RPMI7951 (cell line): ENCODE measurements at places on chromosomes 16 and 17.

- no peak for DNase-seq
Measured at GRCh38 chr17:14341866-14342265, 41.0 kb downstream of the HS3ST3B1 start.

DNA sequence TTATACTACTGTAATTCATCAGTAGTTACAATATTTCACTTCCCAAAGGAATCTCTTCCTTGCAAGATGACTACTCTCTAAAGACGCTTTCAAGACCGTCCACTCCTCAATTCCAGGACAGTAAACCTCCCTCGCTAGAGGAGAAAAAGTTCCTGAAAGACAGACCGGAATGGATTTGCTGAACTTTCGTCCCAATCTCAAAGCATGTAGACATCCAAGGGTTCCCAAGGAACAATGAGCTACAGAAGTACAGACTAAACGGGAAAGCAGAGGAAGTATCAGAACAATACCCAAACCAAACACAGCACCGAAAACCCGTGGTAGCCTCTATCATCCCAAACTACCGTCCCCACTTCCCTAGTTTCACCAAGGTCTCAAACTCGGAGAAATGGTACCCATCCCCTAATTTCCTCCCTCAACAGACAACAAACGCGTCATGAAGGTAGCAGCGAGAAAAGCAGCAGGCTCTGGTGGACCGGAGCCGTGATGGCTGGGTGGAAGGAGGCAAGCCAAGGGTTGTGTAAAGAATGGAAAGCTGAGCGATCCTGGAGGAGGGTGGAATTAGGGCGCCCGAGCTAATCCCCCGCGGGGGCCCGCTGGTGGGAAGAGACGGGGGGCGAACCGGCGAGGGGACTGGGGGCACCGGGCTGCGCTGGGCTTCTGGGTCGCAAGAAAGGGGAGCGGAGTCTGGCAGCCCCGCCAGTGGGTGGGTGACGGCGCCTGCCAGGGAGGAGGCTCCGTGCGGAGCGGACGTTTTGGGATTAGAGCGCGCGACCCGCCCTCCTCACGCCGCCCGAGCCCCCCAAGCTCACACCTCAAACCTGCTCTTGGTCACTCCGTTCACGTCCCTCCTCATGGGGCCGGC is 647 bp downstream of the FBXL20 start:
- no peak for DNase-seq

- DNase-seq = no peak
Measured at GRCh38 chr17:57257895-57258851, 1.9 kb downstream of the MSI2 start.

DNA sequence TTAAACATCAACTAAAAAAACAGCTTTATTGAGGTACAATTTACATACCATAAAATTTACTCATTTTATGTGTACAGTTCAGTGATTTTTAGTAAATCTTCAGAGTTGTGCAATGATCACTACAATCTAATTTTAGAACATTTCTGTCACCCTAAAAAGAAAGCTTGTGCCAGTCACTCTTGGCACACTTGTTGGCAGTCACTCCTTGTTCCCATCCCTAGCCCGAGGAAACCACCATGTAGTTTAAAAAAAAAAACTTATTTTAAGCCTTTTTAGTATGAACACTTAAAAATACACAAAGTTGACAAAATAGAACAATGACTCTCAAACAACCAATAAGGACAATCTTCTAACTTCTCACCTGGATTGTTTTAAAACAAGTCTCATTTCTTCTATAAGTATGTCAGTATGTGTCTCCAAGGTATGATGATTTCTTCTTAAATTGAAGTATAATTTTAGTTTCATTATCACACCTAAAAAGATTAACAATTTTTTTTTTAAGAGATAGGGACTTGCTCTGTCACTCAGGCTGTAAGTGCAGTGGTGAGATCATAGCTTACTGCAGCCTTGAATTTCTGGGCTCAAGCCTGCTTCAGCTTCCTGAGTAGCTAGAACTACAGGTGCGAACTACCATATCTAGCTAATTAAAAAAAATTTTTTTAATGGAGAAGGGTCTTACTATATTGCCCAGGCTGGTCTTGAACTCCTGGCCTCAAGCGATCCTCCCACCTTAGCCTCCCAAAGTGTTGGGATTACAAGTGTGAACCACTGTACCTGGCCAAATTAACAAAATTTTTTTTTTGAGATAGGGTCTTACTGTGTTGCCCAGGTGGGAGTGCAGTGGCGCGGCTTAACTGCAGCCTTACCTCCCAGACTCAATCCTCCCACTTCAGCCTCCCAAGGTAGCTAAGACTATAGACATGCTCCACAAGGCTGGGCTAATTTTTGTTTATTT is 53.2 kb downstream of the PPM1E start:
- DNase-seq = no peak

GRCh38 chr16:70784692-70785555 is 16.0 kb downstream of the VAC14 start:
- DNase-seq = no peak

DNA sequence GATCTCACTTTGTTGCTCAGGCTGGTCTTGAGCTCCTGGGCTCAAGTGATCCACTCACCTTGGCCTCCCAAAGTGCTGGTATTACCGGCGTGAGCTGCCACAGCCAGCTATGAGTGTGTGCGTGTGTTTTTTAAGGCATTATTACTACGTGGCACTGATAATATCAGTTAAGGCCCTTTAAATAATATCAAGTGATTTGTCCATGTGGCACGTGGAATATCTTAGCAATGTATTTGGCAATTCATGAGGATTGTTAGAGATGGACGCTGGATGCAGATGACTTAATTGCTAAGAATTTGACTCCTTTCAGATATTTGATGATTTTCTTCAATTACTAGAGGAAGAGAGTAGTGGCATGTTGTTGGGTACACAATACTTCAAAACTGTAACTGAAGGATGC is 25.5 kb upstream of the PMP22 start:
- no peak for DNase-seq

DNA sequence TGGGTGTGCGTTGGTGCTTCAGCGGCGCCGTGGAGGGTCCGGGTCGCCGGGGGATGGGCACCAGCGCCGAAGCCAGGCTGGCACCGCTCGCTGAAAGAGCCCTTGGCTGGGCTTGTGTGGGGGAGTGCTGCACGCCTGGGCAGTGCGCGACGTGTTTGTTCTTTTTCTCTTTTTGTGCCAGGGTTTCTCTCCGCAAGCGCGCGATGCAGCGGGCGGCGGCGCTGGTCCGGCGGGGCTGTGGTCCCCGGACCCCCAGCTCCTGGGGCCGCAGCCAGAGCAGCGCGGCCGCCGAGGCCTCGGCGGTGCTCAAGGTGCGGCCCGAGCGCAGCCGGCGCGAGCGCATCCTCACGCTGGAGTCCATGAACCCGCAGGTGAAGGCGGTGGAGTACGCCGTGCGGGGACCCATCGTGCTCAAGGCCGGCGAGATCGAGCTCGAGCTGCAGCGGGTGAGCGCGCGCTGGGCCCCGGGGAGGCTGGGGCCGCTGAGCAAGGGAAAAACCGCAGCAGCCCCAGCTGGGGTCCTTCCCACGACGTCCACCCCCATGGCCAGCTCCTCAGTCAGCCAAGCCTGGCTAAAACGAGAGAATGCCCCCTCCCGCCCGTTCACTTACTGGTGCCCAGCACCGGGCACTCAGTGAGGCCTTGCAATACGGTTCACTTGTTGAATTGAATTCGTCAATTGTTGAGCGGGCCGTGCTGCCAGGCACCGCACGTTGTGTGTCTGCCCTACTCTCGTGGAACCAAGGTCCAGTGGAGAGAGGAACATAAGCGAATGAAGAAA is 541 bp downstream of the GPT2 start:
- DNase-seq = no peak

GRCh38 chr17:4939546-4939795 is 375 bp downstream of the SLC25A11 start:
- DNase-seq = no peak

DNA sequence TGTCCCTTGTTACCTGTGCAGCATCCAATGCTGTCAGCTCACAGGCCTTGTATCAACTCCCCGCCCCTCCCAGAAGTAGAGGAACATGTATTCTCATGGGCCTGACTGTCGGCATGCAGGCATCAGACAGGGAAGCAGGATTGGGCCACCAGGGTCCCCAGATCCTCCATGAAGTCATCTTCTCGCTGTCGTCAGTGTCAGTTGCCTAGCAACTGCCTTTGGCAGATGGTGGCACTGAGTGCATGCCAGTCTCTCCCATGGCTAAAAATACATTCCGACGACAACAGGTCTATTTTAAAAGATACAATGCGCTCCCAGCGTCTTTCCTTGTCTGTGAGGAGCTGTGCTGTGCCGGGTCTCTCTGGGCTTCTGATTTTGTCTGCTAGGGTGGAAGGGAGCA is 36.8 kb upstream of the CES5A start:
- no peak for DNase-seq

- no peak for DNase-seq
Measured at GRCh38 chr17:65537343-65537844, 24.1 kb downstream of the AXIN2 start.

DNA sequence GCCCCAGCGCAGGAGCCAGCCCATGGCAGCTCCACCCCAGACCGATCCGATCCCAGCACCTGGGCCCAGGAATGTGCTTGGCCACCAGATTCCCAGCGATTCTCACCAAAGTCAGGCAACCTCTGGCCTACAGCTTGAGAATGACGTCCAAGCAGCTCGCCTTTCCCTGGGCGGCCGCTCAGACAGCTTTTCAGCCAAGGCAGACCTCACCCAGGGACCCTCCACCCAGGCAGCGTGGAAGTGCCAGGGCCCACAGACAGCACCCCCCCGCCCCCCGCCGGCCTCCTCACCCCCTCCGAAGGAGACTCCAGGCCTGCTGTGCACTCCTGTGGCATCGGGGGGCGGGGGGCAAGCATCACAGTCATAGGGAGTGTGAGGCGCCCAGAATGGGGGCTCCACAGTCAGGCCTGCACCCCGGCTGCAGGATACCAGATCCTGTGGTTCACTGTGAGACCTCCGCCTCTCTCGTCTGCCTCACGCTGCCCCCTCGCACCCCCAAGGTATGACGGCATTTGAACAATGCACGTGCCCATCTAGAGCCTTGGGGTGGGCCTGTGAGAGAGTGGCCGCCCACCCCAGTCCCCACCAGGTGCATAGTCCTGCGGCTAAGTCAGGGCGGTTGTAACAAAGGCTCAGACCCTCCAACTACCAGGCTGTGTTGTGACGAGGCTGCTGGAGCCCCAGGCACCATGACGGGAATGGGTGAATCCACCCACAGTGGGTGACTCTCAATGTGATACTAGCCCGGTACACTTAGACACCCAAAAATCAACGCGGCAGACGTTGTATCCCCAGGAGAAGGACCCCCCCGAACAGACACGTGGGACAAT is 6.0 kb downstream of the CEP295NL start:
- no peak for DNase-seq

DNA sequence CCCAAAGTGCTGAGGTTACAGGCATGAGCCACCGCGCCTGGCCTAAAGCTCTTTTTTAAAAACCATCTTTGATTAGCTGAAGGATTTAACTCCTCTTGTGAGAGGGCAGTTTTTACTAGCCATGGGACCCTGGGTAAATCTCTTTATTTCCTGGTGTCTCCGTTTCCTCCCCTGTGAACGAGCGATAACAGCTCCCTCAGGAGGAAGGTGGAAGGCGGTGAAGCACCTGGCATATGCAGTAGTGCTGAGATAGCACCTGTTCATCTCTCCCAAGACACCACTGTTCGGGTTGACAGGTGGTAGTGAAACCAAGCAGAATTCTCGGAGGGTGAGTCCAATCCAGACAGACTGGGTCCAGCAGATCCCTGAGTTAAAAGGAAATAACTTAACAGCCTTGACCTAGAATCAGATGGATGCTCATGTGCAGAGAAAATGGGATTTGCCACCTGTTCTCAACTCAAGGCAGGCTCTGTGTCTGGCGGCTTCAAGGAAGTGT is 86.2 kb downstream of the CRISPLD2 start:
- no peak for DNase-seq

DNA sequence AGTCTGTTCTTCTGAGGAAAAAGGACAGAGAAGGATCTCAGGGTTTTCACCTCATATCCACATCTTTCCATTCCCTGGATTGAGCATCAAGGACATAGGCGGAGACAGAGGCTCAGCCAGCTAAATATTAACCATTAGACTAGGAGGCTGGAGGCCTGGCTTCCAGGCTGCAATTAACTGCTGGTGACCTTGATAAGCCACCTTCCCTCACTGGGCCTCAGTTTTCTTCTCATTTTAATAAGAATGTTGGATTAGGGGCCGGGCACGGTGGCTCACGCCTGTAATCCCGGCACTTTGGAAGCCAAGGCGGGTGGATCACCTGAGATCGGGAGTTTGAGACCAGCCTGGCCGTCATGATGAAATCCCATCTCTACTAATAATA is 25.6 kb upstream of the CNOT1 start:
- DNase-seq = no peak

DNA sequence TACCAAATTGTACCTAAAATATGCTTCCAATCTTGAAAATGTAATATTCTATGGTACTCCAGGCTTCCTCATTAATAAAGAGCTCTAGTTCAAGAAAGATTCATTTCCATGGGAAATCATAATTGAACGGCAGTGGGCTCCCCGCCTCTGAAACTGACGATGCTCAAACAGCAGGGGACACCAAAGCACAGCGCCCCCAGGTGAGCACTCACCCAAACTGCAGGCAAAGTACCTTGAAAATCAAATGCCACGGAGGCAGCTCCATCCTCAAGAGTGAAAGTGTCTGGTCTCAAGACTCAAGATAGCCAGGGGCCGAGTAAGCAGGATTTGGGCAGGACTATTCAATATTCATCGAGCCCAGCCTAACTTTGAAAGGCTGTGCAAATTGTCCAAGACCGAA is 217.4 kb upstream of the TNRC6C start:
- no peak for DNase-seq

GRCh38 chr17:10155371-10156076 is 42.9 kb downstream of the GAS7 start:
- no peak for DNase-seq

DNA sequence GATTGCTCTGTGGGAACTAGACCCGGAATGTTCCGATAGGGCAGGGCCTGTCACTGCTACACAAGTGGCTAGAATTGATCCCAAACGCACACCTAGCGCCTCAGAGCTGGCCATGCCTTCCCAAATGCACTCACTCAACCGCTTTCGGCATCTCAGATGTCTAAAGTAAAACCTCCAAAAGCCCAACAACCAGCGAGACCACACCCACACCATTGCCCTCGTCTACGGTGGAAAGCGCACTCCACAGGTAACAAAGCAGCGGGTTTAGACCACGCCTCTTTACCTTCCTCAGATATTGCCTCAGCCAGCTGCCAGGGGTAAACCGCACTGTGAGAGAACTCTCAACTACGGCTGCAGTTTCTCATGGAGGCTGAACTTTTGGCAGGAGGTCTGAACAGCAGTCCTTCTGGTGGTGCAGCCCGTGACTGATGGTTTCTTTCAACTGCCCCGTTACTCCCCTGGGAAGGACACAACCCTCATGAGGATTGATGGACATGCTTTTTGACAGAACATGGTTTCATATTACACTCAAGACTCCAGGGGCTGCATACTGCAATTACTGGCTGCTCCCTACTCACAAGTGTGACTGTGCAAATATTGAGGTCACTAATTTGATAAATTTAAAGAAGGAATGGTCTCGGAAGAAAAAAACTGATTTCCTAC is 34.5 kb downstream of the USP7 start:
- DNase-seq = no peak
